H9 (cell line): ENCODE measurements at places on chromosomes 1 and 21.

DNA sequence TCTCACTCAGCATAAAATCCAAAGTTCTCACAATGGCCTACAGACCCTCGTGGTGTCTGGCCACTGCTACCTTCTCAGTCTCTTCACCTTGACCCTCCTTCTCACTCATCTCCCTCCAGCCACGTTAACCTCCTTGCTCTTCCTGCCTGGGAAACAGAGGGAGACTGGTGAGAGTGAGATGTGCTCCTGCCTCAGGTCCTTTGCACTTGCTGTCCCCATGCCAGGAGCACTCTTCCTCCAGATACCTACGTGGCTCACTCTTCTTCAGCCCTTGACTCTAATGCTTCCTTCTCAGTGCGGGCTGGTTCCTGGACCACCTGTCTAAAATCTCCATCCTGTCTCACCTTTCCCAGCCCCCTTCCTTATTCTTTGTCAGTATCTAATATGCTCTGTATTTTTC lies 24.7 kb downstream of the TRIM62 start:
- DNase-seq = no peak

DNA sequence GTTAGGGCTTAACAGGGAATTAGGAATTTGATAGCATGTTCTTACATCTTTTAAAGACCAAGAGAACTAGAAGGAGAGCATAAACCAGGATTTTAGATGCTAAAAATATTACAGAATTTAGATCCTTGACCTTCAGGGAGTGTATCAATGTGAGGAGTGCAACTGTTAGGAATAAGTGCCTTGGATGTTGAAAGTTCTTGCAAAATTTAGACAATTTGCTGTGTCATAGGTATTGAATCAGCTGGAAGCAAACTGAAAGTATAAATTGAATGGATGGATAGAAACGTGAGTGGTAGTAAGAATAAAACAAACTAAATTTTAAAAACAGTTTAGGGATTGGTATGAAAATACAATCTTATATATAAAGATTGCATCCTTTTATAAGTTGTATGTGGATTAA lies 27.7 kb downstream of the PPP1R12B start:
- DNase-seq = no peak

GRCh38 chr1:224579526-224579925 lies 36.6 kb upstream of the CNIH3 start:
- no peak for DNase-seq

GRCh38 chr1:37135032-37135431 lies 100.7 kb upstream of the GRIK3 start:
- DNase-seq = no peak

- no peak for DNase-seq
Measured at GRCh38 chr21:39434950-39435349, 10.6 kb downstream of the LCA5L start.

DNA sequence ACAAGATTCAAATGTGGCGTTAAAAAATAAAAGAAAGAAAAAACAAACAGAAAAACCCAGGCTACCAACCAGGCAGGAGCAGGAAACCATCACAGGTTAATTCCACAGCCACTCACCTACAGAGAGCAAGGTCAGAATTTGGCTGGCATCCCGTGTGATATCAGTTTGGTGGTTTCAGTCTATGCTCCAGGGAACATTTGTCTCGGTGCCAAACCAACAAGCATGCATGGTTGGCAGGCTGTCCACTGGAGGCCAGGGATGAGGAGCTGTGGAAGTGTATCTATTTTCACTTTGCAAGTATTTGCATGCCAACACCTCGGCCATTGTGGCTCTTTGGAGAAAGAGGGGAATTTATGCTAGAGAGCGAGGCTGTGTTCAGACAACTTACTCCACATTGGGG lies 53.1 kb upstream of the PROX1 start:
- DNase-seq = no peak

DNA sequence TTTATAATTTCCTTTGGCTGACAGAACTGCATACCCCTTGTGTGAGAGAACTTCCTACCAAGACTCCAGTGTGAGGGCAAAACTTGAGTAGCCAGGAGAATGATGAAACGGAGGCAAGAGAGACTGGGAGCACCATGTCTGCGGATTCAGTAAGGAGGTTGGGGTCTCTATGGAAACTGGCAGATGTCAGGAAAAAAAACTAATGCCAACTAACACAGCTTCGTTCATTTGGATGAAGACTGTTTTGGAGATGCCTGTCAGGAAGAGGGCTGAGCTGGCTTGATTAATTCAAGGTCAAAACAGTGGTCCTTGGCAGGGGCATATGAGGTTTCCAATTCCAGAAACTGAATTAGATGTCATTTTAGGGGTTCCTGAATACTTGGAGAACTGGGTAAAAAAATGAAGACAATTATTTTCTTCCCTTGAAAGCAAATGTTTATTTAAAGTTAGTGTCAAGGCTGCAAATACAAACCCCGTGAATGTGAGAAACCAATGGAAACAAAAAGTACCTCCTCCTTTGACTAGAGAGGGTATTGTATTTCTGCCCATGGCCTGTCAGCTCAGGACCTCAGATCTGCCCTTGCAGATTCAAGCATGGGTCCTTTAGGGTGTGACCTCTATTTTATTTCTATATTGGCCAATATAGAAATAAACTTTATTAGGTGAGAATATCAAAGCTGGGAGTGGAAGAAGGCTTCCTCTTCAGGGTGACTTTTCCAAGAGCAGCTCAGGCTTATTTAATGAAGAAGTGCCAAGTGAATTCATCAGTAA lies 110.5 kb downstream of the MAST2 start:
- DNase-seq = no peak
